ENCODE measurements at places on chromosomes 12 and 14.

DNA sequence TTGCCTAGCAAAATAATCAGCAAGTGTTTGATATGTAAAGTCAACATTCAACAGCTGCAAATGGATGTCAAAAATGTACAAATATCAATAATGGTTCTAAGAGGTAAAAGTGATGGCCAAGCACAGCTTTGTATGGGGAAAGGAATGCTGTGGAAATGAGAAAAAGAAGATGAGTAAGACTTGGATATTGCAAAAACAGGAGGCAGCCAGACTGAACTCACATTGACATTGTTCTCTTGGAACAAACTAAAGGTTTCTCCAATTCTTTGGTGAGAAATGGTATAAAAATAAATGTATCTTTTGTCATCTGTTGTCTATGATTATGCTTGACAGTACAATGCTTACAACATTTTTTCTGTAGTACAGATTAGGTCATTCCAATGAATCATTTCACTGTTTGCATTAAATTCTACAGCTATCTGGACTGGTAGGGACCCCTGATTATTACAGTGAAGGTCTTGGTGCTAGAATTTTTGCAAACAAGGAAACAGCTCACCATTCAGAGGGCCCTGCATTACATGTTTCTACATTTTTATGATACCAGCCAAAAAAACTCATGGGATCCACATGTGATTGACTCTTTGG lies 465.7 kb downstream of the NOVA1 start:
- DNase-seq, result no peak

DNA sequence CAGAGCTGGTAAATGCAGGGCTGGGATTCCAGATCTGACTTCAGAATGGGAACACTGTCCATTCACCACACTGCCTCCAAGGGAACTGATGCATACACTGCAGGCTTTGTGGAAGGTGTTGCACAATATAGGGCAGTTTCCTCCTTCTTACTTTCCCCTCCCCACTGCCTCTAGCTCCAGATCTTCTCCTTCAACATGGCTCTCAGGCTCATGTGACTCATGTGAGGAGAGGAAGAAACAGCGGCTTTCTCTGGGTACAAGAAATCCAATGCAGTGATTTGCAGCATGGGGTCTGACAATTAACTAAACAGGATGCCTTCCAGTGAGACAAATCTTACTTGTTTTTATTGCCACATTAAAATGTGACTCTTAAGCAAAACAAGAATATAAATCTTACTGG lies 447.6 kb upstream of the CCDC196 start:
- no peak for DNase-seq

DNA sequence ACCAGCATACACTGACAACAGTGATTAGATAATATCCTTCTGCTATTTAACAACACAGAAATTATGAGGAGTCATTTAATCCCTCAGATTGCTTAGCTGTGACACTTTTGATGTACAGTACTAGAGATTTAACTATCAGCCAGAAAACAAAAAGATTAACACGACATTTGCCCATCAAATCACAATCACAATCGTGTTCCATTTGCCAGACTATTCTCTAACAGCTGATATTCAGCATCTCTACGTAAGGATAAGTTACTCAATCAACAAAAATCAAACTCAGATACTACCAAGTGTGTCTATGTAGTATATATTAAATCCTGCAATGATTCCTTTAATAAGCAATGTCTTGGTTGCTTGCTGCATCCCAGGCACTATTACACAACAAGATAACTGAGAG lies 558.7 kb upstream of the USP15 start:
- no peak for DNase-seq

DNA sequence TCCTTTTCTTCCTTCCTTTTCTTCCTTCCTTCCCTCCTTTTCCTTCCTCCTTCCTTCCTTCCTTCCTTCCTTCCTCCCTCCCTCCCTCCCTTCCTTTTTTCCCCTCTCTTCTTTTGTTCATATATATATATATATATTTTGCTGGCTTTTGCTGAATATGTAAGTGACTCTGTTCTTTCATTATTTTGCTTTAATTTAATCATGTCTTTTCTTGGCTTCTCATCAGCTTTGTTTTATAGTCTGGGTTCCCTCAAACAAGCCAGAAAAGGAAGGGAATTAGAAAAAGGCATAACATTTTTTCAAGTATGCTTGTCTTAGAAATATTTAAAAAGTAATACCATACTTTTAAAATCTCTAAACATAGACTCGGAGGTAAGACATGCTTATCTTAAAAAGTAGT lies 219.9 kb upstream of the ATXN7L3B start:
- no peak for DNase-seq

GRCh38 chr12:103880299-103881142 lies 39.5 kb upstream of the NT5DC3 start:
- DNase-seq, result no peak

DNA sequence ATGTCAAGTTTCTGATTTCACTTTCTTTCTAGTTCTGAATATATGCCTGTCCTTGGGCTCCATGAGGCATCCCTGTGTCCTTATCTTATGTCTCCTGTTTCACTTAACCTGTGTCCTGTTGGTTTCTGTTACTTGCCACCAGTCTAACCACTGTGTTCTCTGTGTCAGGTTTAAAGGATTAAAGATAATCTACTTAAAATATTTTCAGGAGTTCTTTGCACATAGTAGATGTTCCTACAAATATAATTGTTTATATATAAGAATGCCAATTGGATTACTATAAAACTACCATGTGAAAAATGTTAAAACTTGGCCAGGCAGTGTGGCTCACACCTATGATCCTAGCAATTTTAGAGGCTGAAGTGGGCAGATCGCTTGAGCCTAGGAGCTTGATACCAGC lies 406.4 kb downstream of the CCER1 start:
- no peak for DNase-seq

- DNase-seq, result no peak
Measured at GRCh38 chr14:48275301-48275700, 599.9 kb upstream of the MDGA2 start.

- no peak for DNase-seq
Measured at GRCh38 chr14:63452796-63453195, 90.4 kb downstream of the PPP2R5E start.

DNA sequence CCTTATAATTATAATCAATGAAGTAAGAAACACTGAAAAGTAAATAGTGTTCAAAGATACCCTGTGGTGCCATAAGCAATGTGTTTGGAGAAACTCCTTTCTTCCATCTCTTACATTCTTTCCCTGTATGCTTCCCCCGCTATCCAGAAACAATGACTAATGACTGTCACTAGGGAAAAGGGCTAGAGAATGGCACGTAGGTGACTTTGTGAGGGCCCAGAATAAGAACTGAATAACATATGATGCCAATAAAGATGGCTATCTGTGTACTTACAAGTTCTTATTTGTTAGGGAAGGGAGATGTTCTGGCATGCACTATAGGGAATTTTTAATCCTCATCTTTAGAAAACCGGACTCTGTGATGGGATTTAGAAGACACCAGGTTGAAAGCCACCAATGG lies 4.7 kb upstream of the KRT7 start:
- DNase-seq, result no peak

GRCh38 chr14:88786715-88787114 lies 6.0 kb downstream of the EML5 start:
- no peak for DNase-seq

GRCh38 chr12:105272152-105272551 lies 36.2 kb upstream of the APPL2 start:
- no peak for DNase-seq

- DNase-seq, result no peak
Measured at GRCh38 chr12:52582971-52583456, 9.4 kb upstream of the KRT74 start.

DNA sequence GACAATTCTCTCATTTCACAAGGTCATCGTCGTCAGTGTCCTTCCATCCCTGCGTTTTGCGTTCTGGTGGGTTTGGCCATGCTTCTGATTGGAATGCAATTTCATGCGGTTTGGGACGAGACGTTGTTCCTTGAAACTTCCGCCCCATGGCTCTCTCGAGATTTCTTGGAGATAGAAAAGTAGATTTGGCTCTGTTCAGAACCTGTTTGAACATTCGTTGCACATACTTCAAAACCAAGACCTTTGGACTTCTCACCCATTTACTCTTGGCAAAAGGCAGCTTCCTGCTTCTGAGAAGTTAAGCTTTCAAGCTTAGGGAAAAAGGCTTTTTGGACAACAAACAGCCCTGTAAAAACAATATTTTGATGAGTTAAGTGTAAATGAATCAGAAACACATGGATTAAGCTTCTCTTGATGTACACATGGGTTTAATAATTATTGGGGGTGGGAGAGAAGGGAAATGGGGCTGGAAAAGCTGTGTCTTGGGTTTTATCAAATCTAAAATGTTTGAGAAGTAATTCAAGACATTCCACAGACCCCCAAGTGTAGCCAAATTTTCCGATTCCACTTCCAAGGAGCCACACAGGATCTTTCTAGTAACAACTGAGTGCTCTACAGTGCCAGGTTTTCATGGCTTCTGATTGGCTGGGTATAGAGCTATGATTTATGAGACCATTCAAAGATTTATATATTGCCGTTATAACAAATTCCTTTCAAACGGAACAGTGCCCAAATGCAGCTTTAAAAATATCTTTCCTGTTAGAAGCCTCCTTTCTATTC lies 467.2 kb downstream of the MED13L start:
- DNase-seq, result no peak

DNA sequence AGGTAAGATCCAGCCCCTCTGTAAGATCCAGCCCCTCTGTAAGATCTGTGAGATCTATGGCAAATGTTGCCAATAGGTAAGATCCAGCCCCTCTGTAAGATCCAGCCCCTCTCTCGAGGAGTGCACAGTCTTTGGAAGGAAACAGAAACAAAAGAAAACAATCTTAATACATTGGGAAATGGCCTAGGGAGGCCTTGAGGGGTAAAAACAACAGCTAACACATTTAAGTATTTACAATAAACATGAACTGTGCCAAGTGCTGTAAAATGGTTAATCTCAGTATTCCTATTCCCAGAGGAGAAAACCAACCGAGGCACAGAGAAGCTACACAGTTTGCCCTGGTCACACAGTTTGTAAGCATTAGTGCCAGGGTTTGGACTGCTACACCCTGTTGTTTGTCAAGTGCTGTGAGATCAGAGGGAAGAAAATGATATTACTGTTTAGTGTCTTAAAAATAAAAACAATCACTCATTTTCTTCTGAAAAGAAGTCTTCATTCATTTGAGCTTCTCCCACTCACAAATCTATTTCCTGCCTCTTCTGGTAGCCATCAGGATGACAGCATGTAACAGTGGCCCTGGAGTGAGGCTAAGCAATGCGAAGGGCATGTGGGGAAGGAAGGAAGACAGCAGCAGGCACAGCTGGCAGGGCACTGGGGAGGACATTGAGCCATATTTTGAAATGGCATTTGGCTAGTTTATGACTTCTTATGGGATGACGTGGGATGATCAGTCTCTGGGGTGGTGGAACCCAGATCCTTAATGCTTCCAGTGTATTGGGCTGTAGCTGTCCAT lies 118.7 kb upstream of the PTPRQ start:
- DNase-seq, result no peak

GRCh38 chr14:93085911-93086310 lies 29.8 kb downstream of the ITPK1 start:
- DNase-seq, result no peak

GRCh38 chr12:116164250-116165035 lies 113.0 kb downstream of the MED13L start:
- DNase-seq, result no peak

- no peak for DNase-seq
Measured at GRCh38 chr12:9367201-9367600, 159.0 kb upstream of the PZP start.

DNA sequence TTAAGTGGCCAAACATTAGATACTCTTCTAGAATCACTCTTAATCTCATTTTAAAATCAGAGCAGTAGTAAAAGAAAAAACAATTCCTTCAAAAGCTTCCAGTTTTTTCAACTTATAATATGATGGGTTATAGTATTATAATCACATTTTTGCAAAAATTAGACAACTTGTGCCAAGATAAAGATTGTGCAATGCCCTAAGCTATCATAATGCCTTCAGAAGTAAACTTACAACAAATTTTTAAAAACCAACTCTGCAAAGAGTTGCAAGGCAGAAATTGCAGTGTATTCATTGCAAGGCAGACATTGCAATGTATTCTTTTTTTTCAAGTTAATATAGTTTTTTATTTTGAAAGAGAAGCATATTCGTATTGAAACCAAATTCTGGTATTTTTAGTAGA lies 47.2 kb upstream of the KITLG start:
- no peak for DNase-seq

- no peak for DNase-seq
Measured at GRCh38 chr12:5000658-5001385, 42.9 kb upstream of the KCNA5 start.

GRCh38 chr12:119649202-119649808 lies 18.6 kb upstream of the PRKAB1 start:
- no peak for DNase-seq

GRCh38 chr12:49872781-49873181 lies 29.9 kb upstream of the BCDIN3D start:
- DNase-seq, result no peak
